ENCODE measurements at places on chromosomes 2 and 18. TPM values are rescaled to one million over a fixed set of nuclear protein-coding genes. Genes with fewer than 3 reads are reported as not detected.

Gene ZRANB3
- total RNA-seq = 4.4 TPM

Gene REEP1
- 0.10 TPM for total RNA-seq

Gene ZC3H6
- 9.0 TPM for total RNA-seq

Gene C18orf54
- total RNA-seq = 11.7 TPM

Gene COL3A1
- total RNA-seq = not detected

Gene PLCD4
- 0.64 TPM for total RNA-seq

Gene PROKR1
- 0.05 TPM for total RNA-seq

Gene SYT4
- not detected for total RNA-seq

Gene FBXO36
- total RNA-seq = 0.17 TPM

Gene SRBD1
- total RNA-seq = 21.2 TPM

Gene TMEM37
- total RNA-seq = not detected

Gene COL5A2
- 0.41 TPM for total RNA-seq

Gene CIAO1
- total RNA-seq = 87.0 TPM

Gene UGT1A10
- not detected for total RNA-seq

Gene GPR39
- total RNA-seq = not detected

Gene TLX2
- total RNA-seq = 1.2 TPM

Gene SGPP2
- total RNA-seq = 14.8 TPM

Gene DHRS9
- total RNA-seq = 0.12 TPM

Gene IL36B
- not detected for total RNA-seq

Gene FMNL2
- 1.6 TPM for total RNA-seq

Gene SERPINB7
- not detected for total RNA-seq

Gene AQP12A
- not detected for total RNA-seq

Gene RAB17
- total RNA-seq = not detected

Gene KCNF1
- not detected for total RNA-seq

Gene ACKR3
- 2.8 TPM for total RNA-seq

Gene UBR3
- 27.1 TPM for total RNA-seq

Gene SRSF7
- 257 TPM for total RNA-seq

Gene EVA1A
- total RNA-seq = not detected

Gene LRRTM1
- total RNA-seq = not detected

Gene TMEFF2
- total RNA-seq = not detected

Gene PTPN4
- 47.6 TPM for total RNA-seq

Gene DNAJC5G
- total RNA-seq = not detected

Gene DSEL
- total RNA-seq = not detected

Gene BOD1L2
- total RNA-seq = not detected

Gene DPY30
- total RNA-seq = 59.3 TPM

Gene C2orf92
- total RNA-seq = 12.4 TPM

Gene SNRPD1
- total RNA-seq = 76.9 TPM

Gene CABLES1
- 2.0 TPM for total RNA-seq

Gene ABCB11
- 0.05 TPM for total RNA-seq

Gene SERPINB3
- total RNA-seq = not detected

Gene LINC00305
- total RNA-seq = not detected

Gene OTOF
- total RNA-seq = 14.4 TPM

Gene CCDC141
- 7.5 TPM for total RNA-seq
